HepG2 (cell line): ENCODE measurements at places on chromosomes 5 and 9. TPM values are rescaled to one million over a fixed set of nuclear protein-coding genes. Genes with fewer than 3 reads are reported as not detected.

DNA sequence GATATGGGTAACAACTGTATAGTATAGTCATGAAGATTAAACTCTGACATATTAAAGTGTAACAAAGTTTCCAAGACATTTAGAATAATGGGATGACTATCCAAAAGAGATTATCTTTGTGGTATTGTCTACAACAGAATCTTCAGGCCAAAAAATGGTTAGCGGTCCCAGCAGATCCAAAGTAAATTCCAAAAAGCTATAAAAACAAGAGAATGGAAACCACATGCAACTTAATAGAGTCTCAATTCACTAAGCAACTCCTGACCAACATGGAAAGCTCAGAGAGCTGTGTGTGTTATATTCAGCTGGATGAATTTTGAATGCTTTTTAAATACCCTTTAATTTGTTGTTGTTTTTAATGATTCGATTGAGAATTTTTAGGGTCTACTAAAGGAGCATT, 688.2 kb downstream of the CETN3 start:
- DNase-seq, result no peak
- H3K36me3 ChIP-seq, result no peaks in the 10 kb centered on the region
- H3K4me3 ChIP-seq, result no peak overlapping the region
- H3K27me3 ChIP-seq, result no peaks in the 10 kb centered on the region
- H3K27ac ChIP-seq, result no peak overlapping the region
- H3K4me1 ChIP-seq, result no peaks in the 10 kb centered on the region

- no peaks in the 10 kb centered on the region for H3K4me1 ChIP-seq
- H3K36me3 ChIP-seq, result no peaks in the 10 kb centered on the region
- no peak overlapping the region for H3K27ac ChIP-seq
- no peaks in the 10 kb centered on the region for H3K27me3 ChIP-seq
These were observed 273.8 kb upstream of the TARS1 start for GRCh38 chr5:33166948-33167347.

PARP8 gene
- 0.08 and 0.29 TPM in 2 replicates for total RNA-seq

DNA sequence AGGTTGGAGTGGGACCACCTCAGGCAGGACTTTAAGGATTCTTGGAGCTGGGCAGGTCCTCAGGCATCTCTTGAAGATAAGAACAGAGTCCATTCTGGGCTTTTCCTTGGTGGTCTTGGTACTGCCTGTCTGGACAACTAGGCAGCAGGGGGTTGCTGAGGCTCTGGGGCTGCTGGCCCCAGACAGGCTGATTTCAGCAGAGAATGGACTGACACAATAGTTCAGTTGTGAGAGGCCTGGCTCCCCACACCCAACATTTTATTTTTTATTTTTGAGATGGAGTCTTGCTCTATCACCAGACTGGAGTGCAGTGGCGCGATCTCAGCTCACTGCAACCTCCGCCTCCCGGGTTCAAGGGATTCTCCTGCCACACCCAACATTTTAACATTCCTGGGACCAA, 4.6 kb downstream of the ANGPTL2 start:
- H3K36me3 ChIP-seq, result no peaks in the 10 kb centered on the region
- no peak overlapping the region for H3K4me3 ChIP-seq
- H3K27me3 ChIP-seq, result no peaks in the 10 kb centered on the region
- H3K27ac ChIP-seq, result no peak overlapping the region

DNA sequence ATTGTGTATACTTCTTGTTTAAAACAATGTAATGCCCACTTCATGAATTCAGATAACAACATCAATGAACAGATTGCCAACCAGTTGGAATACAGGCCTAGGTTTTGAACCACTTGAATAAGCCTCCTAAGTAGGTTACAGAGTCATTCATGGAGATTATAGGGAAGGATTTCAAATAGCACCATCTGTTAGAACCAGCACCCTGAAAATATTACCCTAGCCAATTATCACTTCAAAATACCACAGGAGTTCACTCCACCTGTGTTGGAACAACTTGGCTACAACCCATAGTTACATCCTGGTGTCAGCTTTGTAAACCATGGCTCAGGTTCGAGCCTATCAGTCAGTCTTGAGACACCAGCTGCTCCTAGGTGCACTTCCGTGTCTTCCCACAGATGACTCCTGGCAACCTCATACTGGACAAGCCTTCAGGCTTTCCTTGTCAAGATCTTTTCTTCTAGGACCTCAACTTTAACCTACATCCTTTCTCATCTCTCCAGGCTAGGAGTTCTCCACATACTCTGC, 350.0 kb downstream of the DEPDC1B start:
- no peak overlapping the region for H3K4me3 ChIP-seq
- no peak for DNase-seq
- no peak overlapping the region for H3K27ac ChIP-seq
- H3K27me3 ChIP-seq, result no peaks in the 10 kb centered on the region
- H3K36me3 ChIP-seq, result no peaks in the 10 kb centered on the region
- peaks cover 9% of the 10 kb centered on the region for H3K4me1 ChIP-seq

GRCh38 chr9:73116031-73116430, 35.6 kb upstream of the ANXA1 start:
- H3K27me3 ChIP-seq, result no peaks in the 10 kb centered on the region
- DNase-seq, result no peak
- H3K4me3 ChIP-seq, result no peak overlapping the region

DNA sequence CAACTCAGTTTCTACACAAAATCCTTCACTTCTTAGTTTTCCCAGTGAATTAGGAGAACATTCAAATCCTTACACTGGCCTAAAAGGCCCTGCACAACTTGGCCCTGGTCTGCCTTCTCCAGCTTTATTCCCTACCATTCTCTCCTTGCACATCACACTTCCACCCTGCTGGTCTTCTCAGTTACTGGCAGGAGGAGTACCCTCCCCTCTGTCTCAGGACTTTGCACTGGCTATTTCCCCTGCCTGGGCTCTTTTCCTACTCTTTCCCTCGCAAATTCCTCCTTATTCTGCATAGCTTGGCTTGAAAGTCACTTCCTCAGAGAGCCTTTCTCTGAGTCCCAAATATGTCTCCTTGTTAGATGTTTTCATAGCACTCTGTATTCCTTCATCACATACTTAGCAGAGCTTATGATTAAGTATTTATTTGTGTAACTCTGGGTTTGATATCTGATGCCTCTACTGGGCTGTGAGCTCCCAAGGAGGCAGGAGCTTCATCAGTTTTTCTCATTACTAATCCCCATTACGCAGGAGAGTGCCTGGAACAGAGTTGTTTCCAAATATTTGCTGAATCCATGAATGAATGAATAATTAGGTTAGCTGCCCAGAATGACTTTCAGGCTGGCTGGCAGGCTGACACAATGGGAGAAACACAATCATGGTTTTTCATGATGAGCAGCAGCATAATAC, 159.8 kb upstream of the KLF9 start:
- no peak overlapping the region for H3K4me3 ChIP-seq
- no peaks in the 10 kb centered on the region for H3K36me3 ChIP-seq
- peaks cover 37% of the 10 kb centered on the region for H3K4me1 ChIP-seq
- no peaks in the 10 kb centered on the region for H3K27me3 ChIP-seq

ZDHHC11 gene
- total RNA-seq, result 1.4 and 4.0 TPM in 2 replicates

- H3K27me3 ChIP-seq, result no peaks in the 10 kb centered on the region
- H3K4me1 ChIP-seq, result peaks cover 15% of the 10 kb centered on the region
- peaks cover 25% of the 10 kb centered on the region for H3K36me3 ChIP-seq
- no peak for DNase-seq
- no peak overlapping the region for H3K4me3 ChIP-seq
- no peak overlapping the region for H3K27ac ChIP-seq
These were observed 16.7 kb downstream of the CTNNAL1 start for GRCh38 chr9:108996643-108997042.

- no peak overlapping the region for H3K4me3 ChIP-seq
- H3K36me3 ChIP-seq, result no peaks in the 10 kb centered on the region
- H3K27ac ChIP-seq, result no peak overlapping the region
- peaks cover 4% of the 10 kb centered on the region for H3K27me3 ChIP-seq
- no peaks in the 10 kb centered on the region for H3K4me1 ChIP-seq
These were observed 346.0 kb upstream of the PANK3 start for GRCh38 chr5:168925160-168925559.

DNA sequence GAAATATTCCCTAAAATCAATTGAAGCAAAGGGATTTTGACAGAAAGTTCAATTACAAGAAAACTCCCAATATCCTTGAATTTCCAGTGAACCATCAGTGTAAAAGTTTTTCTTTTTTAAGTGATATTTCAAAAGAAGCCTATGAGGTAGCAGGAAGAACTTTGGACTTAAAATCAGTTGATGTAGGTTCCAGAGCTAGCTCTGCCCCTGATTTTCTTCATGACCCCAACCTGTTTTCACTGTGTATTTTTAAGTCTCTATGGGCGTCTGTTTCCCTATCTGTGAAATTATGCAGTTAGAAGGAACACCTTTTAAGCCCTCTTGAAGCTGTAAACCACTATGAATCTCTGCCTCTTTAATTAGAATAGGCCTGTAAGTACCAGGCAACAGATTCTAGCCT, 66.2 kb upstream of the SLC1A1 start:
- H3K27me3 ChIP-seq, result no peaks in the 10 kb centered on the region
- H3K27ac ChIP-seq, result no peak overlapping the region
- no peaks in the 10 kb centered on the region for H3K4me1 ChIP-seq
- no peak for DNase-seq
- no peak overlapping the region for H3K4me3 ChIP-seq
- H3K36me3 ChIP-seq, result no peaks in the 10 kb centered on the region

BARHL1 gene
- not detected in 2 replicates for total RNA-seq

DNA sequence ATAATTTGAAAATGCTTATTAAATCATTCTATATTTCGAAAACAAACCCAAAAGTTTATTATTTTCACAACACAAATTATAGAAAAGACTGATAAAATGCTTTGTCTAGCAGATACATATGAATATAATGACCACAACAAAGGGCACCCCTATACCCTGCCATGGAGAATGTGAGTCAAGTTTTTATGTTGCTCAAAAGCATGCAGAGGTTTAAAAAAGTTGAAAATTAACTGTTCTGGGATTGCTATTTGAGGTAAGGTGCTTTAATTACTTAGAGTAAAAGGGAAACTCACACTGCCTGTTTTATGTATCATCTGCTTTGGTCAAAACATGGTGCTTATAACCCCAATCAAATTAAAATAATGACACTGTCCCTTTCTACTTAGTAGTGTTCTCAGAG, 41.0 kb downstream of the MLANA start:
- no peaks in the 10 kb centered on the region for H3K4me1 ChIP-seq
- no peak overlapping the region for H3K4me3 ChIP-seq
- H3K27ac ChIP-seq, result no peak overlapping the region
- H3K36me3 ChIP-seq, result peaks cover 7% of the 10 kb centered on the region; the same call in 2 of the 3 replicates
- H3K27me3 ChIP-seq, result no peaks in the 10 kb centered on the region

SPINK6 gene
- not detected in 2 replicates for total RNA-seq

DNA sequence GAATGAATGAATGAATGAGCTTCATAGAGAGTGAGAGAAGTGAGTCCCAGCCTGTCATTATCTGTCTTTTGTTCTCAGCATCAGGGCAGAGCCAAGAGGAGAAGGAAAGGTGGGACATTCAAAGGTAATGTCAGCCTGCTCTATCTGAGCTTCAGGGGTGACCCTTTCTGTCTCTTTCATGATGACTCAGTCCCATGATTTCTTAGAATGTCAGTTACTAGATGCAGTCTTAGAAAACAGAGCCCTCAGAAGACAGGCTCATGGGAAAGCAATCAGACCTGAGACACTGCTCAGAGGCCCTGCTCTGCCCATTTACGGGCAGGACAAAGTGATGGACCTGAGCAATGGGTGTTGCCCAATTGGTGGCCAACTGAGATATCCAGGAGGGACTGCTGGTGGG, 1.1 kb downstream of the SPATA31D1 start:
- H3K4me1 ChIP-seq, result no peaks in the 10 kb centered on the region
- no peak overlapping the region for H3K4me3 ChIP-seq
- no peak for DNase-seq
- no peaks in the 10 kb centered on the region for H3K36me3 ChIP-seq
- H3K27ac ChIP-seq, result no peak overlapping the region
- no peaks in the 10 kb centered on the region for H3K27me3 ChIP-seq

LCN2 gene
- total RNA-seq, result 0.34 and 0.38 TPM in 2 replicates

ENTREP1 gene
- total RNA-seq, result not detected in 2 replicates

GRCh38 chr5:65672796-65673195, 48.0 kb downstream of the SHLD3 start:
- no peak overlapping the region for H3K27ac ChIP-seq
- no peak overlapping the region for H3K4me3 ChIP-seq
- DNase-seq, result no peak
- H3K36me3 ChIP-seq, result peaks cover 1% of the 10 kb centered on the region; the same call in 1 of the 2 replicates
- no peaks in the 10 kb centered on the region for H3K27me3 ChIP-seq
- no peaks in the 10 kb centered on the region for H3K4me1 ChIP-seq

DNA sequence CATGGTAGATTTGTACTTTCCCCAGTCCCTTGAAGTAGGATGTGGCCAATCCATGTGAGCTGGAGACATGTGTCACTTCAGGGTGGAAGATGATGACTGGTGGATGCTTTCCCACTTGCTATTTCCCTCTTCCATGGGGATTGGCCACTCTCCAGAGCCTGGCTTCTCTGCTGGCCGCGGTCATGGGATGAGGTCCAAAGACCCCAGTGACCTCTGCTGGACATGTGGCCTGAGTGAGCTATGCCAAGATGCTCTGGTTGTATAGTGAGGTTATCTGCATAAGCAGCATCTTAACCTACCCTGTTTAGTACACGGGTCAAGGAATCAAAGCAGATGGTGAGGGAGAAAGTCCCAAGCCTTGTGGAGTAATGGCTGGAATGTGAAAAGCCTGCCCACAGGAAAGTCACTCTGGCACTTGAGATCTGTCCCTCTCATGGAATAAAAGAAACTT, 47.1 kb downstream of the SH3PXD2B start:
- peaks cover 8% of the 10 kb centered on the region; the same call in 1 of the 2 replicates for H3K4me1 ChIP-seq
- H3K4me3 ChIP-seq, result no peak overlapping the region
- H3K36me3 ChIP-seq, result no peaks in the 10 kb centered on the region; the same call in 1 of the 2 replicates

DNA sequence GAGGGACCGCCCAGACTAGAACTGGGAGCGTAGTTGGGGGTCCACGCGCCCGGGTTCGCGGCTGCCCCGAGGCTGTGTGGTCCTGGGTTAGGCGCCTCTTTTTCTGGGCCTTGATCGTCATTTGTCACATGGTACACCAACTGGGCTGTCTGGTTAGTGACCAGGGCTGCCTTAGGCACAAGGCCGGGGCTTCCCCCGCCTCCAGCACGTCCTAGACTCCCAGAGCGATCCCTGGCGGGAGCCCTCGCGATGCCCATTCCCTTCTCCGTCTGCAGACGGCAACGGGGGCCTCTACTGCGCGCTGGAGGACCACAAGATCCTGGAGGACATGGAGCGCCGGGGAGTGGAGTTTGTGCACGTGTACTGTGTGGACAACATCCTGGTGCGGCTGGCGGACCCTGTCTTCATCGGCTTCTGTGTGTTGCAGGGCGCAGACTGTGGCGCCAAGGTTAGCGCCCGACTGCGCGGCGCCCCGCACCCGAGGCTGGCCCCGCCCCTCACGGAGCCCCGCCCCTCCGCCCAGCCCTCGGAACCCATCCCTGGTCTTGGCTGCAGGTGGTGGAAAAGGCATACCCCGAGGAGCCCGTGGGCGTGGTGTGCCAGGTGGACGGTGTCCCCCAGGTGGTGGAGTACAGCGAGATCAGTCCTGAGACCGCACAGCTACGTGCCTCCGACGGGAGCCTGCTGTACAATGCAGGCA, 1.5 kb downstream of the UAP1L1 start:
- DNase-seq, result no peak
- peaks cover 16% of the 10 kb centered on the region; the same call in 2 of the 3 replicates for H3K36me3 ChIP-seq
- peaks cover 47% of the 10 kb centered on the region for H3K4me1 ChIP-seq
- H3K27me3 ChIP-seq, result no peaks in the 10 kb centered on the region
- no peak overlapping the region for H3K4me3 ChIP-seq
